ENCODE measurements at places on chromosomes 13 and 19.

DNA sequence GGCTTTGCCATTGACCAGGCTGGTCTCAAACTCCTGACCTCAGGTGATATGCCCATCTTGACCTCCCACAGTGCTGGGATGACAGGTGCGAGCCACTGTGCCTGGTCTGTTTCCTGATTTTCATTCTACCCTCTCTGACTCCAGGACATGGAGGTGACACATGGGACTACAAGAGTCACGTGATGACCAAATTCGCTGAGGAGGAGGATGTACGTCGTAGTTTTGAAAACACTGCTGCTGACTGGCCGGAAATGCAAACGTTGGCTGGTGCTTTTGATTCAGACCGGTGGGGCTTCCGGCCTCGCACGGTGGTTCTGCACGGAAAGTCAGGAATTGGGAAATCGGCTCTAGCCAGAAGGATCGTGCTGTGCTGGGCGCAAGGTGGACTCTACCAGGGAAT, 40.2 kb downstream of the NLRP5 start:
- no peak for DNase-seq

GRCh38 chr19:3606174-3606689, 443 bp downstream of the TBXA2R start:
- DNase-seq: peak; percentile 34

DNA sequence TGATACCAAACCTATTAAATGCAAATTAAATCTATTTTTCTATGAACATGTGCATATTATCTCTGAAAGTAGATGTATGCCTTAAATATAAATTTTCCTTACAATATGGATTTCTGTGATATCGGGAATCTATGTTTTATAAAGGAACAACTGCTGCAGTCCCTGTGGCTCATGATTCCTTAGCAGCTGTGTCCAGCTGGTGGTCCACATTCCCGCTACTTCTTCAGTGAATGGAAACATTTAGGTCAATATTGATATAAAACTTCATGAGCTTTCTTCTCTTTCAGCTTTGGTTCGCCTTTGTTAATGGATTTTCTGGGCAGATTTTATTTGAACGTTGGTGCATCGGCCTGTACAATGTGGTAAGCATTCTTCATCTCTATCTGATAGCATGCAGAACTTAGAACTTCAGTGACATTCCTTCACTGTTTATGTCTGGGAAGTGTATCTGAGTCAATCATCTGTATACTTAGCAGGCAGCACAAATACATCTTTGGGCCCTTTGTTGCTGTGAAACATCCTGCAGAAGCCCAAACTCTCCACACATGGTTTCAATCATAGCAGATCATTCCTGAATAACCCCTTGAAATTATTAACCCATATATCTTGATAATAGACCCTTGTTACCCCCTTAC, 223.9 kb downstream of the SHISA2 start:
- DNase-seq: no peak

- peak; percentile 83 for DNase-seq
Observed at GRCh38 chr19:9847087-9847671, 12.1 kb downstream of the PIN1 start.

DNA sequence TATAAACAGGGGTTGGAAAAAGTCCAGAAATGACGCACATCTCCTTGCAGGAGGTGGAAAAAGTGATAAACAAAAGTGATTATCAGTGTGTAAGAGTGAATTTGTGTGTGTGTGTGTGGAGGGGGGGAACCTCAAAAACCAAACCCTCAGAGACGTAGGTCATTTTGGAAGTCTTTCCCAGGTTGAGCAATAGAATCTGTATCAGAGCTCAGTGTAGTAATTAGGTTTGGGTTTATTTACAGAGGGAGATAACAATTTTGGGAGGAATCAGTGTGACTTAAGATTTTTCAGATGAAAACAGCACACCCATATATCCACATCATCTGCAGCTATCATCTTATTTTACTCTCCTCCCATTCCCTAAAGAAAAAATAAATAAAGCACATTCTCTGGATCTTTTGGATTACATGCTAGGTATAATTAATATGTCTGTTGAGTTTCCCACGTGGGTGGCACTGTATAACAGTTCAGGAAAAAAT, 406.4 kb downstream of the FGF9 start:
- no peak for DNase-seq

- no peak for DNase-seq
Observed at GRCh38 chr13:26026211-26026610, 25.6 kb downstream of the SHISA2 start.

- DNase-seq: no peak
Observed at GRCh38 chr19:18604820-18605159, 1.8 kb downstream of the CRLF1 start.
